ENCODE measurements at places on chromosomes 7 and 10.

- DNase-seq, result no peak
These were observed 93.4 kb downstream of the ZNF365 start for GRCh38 chr10:62467527-62467926.

DNA sequence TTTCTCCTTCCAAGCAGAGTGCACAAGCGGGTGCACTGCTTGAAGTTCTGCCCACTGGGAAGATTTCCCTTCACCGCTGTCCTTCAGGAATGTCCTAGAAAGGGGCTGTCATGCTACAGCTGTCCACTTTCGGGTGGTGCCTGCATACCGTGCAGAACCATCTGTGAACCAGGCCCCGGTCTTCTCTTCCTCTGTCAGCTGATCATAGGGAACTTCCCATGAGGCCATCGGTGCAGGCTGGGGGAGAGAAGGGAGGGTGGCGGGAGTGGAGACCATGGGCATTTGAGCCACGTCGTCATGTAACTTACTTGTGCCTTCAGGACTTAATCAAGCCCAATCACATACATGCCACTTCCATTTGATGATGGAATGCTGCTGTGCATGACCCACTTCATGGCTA lies 111.6 kb downstream of the NKX6-2 start:
- DNase-seq, result no peak

GRCh38 chr10:61978965-61979364 lies 77.5 kb downstream of the ARID5B start:
- no peak for DNase-seq

DNA sequence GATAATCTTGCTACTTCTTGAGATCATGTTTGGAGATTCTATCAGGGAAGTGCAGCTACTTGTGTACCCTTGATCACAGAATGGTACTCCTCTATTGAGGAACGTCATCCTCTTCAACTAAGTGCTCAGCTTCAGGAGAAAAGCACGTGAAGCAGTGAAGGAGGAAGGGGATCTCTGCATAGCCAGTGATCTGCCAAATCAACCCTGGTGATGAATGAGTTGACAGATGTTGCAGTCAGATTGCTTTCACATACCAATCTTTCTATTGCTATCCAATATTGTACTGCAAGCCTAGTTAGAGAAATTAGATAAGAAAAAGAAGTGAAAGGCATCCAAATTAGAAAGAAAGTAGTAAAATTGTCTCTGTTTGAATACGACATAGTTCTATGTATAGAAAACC lies 309.4 kb downstream of the TWIST1 start:
- no peak for DNase-seq

Data from NCI-H2171 (cell line).